Activated CD4-positive, CD25-positive, alpha-beta regulatory T cell treated with anti-CD3 and anti-CD28 coated beads, Interleukin-2, amount 50 U/mL, for 72 hours (primary cell): ENCODE measurements at places on chromosomes 4 and X.

DNA sequence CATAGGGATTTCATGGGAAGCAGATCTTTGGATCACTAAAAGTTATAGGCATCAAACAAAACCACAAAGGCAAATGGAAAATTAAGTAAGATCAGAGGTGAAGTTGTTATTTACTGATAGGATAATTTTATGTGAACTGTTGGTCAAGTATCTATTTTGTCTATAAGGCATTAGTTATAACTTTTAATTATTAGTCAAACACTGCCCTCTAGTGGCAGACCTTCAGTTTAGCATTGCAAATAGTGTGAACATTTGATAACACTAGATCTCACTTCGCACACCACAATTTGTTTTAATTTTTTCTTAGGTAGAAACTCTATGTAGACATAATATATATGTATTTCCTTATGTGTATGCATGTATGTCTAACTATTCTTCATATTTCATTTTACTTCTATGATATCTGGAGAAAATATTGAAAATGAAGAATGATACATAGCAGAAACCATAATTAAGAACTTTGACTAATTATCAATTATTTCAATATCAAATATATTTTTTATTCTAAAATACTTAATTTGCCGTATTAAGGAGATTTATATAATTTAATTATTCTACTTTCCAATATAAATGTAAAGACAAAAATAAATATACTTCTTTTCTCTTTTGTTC is 214.5 kb upstream of the TACR3 start:
- DNase-seq = no peak

GRCh38 chr4:185902654-185903053 is 90.7 kb upstream of the SORBS2 start:
- DNase-seq = no peak

GRCh38 chrX:2664502-2664901 is 26.6 kb upstream of the CD99 start:
- no peak for DNase-seq

- no peak for DNase-seq
Measured at GRCh38 chr4:7361280-7361895, 73.3 kb downstream of the PSAPL1 start.

- DNase-seq = no peak
Measured at GRCh38 chr4:90028460-90028859, 98.7 kb upstream of the CCSER1 start.

GRCh38 chr4:18636001-18636585 is 614.5 kb upstream of the LCORL start:
- DNase-seq = no peak

GRCh38 chr4:99669084-99669483 is 11.5 kb upstream of the C4orf54 start:
- DNase-seq = no peak

- no peak for DNase-seq
Measured at GRCh38 chr4:94889946-94890345, 132.2 kb downstream of the BMPR1B start.

DNA sequence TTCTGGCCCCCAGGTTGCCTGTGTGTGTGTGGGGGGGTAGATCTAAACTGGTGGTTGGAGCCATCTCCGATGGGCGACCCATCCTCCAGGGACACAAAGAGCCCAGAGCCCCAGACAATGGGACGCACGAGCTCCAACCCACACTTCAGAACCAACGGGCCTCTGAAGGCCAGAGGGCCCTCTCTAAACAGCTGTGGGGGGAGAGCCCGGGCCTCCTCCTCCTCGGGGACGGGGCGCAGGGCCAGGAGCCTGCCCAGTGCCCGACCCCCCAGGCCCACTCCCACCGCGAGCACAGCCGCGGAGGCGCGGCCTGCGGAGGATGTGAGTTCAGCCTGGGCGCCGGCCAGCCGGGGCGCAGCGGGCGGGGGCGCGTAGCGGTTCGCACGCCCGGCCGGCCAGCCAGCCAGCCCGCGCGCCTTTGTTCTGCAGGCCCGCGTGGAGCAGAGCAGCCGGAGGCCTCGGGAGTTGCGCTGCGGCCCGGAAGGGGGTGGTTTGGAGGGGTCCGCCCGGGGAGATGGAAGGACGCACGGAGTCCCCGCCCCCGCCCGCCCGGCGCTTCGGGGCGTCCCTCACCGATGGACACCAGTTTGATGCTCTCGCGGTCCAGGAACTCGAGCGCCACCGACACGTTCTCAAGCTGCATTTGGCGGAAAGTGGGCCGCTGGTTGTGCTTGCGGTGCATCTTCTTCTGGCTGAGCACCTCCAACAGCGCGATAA is 4.0 kb downstream of the FLNA start:
- no peak for DNase-seq

- DNase-seq = no peak
Measured at GRCh38 chrX:77528034-77528433, 80.8 kb downstream of the FGF16 start.

DNA sequence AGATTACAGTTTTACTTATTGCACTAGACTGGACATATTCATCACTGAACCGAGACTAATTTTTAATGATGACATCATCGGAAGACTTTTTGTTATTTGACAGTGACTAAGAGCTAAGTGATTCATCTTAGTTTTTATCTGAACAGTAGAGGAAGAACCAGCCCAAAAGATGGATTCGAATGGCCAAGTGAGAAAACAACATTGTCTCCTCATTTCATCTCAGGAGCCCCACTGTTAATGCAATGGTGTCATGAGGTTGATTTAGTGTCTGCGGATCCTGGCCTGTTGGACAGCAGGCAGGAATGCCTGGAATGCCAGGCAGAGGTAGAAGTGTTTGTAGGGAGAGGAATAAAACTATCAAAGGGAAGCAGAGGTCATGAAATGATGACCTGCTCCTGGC is 37.8 kb upstream of the HPF1 start:
- no peak for DNase-seq

DNA sequence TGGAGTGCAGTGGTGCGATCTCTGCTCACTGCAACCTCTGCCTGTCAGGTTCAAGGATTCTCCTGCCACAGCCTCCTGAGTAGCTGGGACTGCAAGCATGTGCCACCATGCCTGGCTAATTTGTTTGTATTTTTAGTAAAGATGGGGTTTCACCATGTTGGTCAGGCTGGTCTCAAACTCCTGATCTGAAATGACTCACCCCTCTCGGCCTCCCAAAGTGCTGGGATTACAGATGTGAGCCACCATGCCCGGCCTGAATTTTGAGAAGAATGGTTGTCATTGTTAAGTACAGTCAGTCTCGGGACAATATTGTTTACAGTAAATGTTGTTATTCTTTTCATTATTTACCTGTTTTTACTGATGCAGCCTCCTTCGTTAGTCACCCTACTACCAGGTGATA is 1226.2 kb upstream of the TENM3 start:
- no peak for DNase-seq

DNA sequence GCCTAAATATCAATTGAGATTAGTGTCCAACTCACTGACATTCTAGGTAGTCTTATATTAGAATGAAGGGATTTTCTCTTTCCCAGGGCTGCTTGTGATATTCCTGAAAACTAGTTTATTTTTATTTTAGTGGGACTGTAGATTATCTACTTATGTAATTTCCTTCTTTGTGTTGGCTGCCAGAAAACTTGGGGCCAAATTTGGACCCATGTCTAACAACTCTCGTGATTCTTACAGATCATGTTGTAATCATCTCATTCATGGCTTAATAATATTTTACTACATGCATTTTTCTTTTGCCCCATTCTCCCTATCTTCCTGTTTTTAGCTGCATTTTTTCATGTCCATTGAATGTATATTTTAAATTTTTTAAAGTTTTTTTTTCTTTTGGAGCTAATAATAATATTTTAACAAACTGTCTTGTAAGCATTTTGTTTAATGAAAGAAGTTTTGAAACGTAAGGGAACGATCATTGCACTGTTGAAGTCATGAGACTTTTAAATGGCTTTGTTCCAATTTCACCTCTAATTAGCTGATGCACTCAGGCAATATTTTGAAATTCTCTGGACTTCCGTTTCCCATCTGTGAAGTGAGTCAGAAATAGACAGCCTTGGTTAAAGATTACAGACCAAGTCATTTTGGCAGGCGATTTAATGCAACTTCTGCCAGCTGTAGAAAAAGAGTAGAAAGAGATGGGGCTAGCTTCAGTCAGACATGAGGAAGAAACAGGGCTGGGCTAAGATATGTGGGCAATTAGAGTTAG is 14.3 kb upstream of the TDO2 start:
- no peak for DNase-seq

DNA sequence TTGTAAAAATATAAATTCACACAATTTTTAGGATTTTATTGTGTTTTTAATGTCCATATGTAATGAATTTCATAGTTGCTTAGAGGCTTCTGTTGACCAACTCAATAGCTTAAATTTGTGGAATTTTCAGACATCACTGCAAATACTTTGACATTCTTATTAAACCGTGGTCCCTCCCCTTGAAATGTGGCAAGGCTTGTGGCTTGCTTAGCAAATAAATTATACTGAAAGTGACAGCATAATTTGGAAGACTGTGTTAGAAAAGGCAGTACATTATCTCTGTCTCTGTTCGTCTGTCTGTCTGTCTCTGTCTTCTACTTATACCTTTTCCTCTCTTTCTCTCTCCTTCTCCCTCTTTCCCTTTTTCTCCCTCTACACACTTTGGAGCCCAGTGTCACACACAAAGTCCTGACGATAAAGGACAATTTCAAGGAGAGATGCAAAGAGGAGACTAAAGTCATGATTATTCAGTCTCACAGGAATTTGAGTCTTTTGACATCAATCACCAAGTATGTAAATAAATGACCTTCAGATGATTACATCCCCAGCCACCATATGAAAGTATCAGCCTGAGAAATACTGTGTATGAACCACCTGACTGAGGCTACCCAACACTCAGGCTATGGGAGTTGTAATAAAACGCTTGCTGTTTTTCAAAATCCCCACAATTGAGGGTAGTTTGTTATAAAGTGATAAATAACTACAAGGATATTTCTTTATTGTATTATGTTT is 21.0 kb upstream of the UGT2B7 start:
- DNase-seq = no peak

GRCh38 chrX:44915361-44915868 is 42.4 kb downstream of the KDM6A start:
- no peak for DNase-seq

DNA sequence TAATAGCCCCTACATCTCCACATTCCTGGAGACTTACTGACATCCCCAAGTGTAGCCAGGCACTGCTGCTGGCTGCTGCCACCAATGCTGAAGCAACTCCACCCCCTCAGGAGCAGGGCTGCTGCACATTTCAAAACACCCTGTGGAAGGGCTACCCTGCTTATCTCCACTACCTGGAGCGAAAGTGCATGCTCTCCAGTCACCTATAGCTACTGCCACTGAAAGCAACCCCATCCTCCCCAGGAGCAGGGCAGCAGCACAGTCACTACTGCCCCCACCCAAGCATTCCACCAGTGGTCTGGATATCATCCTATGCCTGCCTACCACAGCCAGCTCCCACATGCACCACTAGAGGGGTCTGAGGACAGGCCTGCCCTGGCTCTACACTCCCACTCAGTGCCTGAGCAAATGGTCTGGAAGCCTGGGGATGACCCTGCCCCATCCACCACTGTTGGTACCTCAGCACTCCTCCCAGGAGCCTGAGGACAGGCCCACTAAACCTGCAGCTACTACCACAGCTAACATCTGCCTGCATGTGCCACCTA is 55.3 kb downstream of the MANBA start:
- DNase-seq = no peak

DNA sequence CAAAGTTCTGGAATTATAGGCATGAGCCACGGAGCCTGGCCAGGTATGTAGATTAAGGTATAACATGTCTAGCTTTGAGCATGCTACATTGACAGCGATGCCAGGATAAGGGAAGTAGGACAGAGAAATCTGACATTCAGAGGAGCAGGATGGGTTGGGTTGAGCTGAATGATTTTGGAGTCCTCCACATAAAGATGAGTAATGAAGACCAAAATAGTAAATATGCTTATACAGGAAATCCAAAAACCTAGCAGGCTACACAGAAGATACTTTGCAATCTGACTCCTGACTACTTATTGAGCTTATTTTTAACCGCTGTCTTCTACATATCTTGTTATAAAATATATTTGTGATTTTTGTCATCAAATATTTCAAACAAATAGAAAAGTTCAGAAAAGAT is 69.7 kb downstream of the PDGFC start:
- no peak for DNase-seq

DNA sequence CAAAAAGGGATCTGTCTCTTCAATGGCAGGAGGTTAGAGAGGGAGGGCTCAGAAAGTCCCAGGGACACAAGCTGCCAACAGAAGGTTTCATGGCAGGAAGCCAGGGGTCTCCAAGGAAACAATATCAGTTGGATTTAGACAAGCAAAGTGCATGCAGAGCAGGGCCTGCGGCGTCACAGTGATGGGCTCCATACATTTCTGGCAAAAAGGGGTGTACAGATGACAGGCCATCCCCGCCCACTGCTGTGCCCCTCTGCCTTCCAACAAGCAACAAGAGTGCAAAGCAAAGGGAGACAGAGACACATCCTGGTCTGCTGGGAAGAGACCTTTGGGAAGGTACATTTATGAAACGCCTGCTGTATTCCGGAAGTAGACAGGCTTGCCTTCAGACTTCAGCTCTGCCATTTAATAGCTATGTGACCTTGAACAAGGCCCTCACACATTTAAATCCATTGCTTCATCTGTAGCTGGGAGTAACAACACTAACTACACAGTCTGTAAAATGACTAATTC is 121.2 kb downstream of the AFAP1 start:
- DNase-seq = no peak

DNA sequence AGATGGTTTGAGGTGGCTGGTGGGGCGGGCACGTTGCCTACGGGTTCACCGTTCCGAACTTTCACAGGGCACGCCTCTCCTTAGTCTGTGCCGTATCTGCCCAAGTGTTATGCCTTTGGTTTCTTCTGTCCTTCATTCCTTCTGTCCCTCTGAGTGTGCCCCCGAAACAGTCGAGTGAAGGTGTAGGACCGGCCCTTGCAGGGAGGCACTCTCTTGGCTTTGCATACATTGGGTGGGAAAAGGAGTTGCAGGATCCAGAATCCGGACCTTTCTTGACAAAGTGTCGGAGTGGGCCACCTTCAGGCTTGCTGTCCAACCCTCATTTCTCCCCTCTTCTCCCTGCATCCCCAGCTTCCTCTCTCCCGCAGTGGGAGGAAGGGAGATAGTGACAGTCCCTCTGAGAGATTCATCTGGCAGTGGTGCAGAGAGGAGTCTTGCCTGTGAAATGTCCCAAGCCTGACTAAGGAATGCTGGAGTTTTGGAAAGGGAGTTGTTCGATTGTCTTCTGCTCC is 569 bp downstream of the ARFIP1 start:
- no peak for DNase-seq

GRCh38 chr4:109576462-109576861 is 16.4 kb downstream of the MCUB start:
- no peak for DNase-seq

- DNase-seq = peak; percentile 54
Measured at GRCh38 chr4:40055511-40055862, 1.2 kb upstream of the N4BP2 start.
